ENCODE measurements at places on chromosomes 4 and X. TPM values are rescaled to one million over a fixed set of nuclear protein-coding genes. Genes with fewer than 3 reads are reported as not detected.

TKTL2 gene
- total RNA-seq = not detected

VCX2 gene
- total RNA-seq = not detected

SYTL5 gene
- 3.8 TPM for total RNA-seq

TTC29 gene
- total RNA-seq = not detected

RHOXF2B gene
- total RNA-seq = not detected

TRPC5OS gene
- 0.09 TPM for total RNA-seq

ARSD gene
- 67.0 TPM for total RNA-seq

PFKFB1 gene
- total RNA-seq = 1.2 TPM

GALNTL6 gene
- not detected for total RNA-seq

SCML1 gene
- 4.6 TPM for total RNA-seq

XKRX gene
- 0.06 TPM for total RNA-seq

C4orf50 gene
- 0.06 TPM for total RNA-seq

SH3RF1 gene
- 21.2 TPM for total RNA-seq

MAGEC2 gene
- total RNA-seq = not detected

PLS3 gene
- 41.8 TPM for total RNA-seq

NSG1 gene
- total RNA-seq = 2.0 TPM

RHOH gene
- 0.69 TPM for total RNA-seq

ATOH1 gene
- not detected for total RNA-seq

RXFP1 gene
- total RNA-seq = 0.06 TPM

VSIG1 gene
- 0.16 TPM for total RNA-seq

NUP62CL gene
- 2.7 TPM for total RNA-seq

ZFP42 gene
- total RNA-seq = not detected

CCSER1 gene
- 6.8 TPM for total RNA-seq

S100G gene
- not detected for total RNA-seq

FAT4 gene
- total RNA-seq = 2.6 TPM

AADAT gene
- 1.8 TPM for total RNA-seq

DKK2 gene
- 1.3 TPM for total RNA-seq

LRIT3 gene
- total RNA-seq = 0.14 TPM

ADAMTS3 gene
- total RNA-seq = 0.28 TPM

TLR3 gene
- 19.1 TPM for total RNA-seq

ASB12 gene
- 0.21 TPM for total RNA-seq

REELD1 gene
- total RNA-seq = 0.47 TPM

MAOB gene
- 7.8 TPM for total RNA-seq

CABS1 gene
- not detected for total RNA-seq

NKX3-2 gene
- not detected for total RNA-seq

FAM53A gene
- total RNA-seq = 0.60 TPM

TRIM75 gene
- not detected for total RNA-seq

GAGE1 gene
- total RNA-seq = 0.44 TPM

HTRA3 gene
- 15.6 TPM for total RNA-seq

All from pancreas (tissue), 10 donors.